ENCODE measurements at places on chromosomes 3 and 15.

- DNase-seq: no peak
These were observed 200.0 kb upstream of the TOPAZ1 start for GRCh38 chr3:44041726-44042125.

- no peak for DNase-seq
These were observed 67.1 kb downstream of the ABHD5 start for GRCh38 chr3:43757666-43758321.

DNA sequence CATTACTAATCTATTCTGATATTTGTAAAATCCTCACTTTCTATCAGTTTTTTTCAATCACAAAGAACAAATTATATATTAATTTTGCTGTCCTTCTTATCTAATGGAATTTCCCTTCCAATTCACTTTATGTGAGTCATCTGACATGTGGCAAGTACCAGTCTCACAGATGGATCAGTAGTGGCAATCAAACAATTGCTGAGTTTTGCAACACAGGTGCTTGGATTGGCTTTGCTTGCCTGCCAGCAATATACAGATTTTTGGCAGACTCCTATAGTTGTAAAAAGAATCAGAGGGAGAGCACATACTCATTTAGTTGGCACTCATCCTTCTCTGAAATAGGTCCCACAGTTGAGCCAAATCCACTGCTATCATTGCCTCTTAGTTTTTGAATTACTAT, 83.7 kb downstream of the BCHE start:
- no peak for DNase-seq

DNA sequence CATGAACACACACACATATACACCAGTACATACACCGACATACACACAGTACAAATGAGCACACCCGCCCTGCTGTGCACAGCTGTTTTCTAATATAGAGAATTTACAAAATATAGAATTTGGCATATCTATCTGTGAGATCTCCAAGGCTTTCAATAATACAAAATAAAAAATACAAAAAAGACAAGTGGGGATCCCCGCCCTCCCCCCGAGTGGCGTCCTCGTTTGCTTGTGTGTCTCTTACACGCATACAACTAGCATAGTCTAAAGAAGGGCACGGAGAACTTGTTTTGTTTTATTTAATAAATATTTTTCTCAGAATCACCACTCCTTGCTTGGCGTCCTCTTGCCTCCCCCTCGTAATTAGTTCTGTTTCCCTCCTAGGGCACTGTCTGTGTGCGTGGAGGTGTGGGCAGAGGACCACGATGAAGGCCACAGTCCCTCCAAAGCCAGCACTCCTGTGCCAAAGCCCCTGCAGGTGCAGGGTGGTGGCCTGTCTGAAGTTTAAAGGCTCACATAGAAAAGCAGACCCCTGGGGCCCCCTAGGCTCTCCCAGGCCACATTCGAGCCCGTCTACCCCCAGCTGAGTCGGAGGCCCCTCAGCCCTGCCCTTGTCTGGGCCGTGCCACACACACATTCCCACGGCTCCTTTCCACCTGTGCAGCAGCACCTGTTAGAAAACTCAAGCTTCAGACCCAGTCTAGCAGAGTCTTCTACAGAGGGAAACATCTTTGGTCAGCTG, 82.1 kb downstream of the SEC22A start:
- DNase-seq: no peak

DNA sequence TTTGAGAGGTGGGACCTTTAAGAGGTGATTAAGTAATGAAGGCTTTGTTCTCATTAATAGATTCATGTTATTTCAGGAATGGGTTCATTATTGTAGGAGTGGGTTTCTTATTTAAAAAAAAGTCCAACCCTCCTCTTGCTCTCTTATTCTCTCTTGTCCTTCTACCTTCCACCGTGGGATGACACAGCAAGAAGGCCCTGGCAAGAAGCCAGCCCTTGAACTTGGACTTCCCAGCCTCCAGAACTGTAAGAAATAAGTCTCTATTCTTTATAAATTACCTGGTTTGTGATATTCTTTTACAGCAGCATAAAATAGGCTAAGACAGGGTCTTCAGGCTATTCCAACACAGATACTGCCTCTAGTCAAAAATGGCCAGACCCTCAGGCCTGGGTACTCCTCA, 62.2 kb downstream of the MYLK start:
- DNase-seq: no peak

DNA sequence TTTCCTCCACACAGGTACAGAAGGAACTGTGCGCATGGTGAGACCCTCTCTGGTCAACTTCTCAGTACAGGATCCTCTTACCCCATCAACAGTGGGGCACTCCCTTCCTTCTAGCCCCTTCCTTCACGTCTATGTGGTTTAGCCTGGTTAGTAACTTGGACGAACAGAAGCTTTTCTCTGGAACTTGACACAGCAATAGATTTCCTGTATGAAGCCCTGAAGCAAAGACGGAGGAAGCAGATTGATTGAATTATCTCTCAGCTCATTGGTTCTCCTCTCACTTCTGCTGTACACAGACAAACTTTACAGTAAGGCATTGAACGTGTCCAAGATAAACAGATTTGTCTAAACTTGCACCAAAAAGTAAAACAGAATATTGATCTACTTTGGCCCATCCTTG, at the start of gene CD200R1:
CD200R1 (minus strand) TSS at position 210 of the 400 bp plus-strand sequence. CDS start 246 bp downstream, outside the sequence.
- no peak for DNase-seq

DNA sequence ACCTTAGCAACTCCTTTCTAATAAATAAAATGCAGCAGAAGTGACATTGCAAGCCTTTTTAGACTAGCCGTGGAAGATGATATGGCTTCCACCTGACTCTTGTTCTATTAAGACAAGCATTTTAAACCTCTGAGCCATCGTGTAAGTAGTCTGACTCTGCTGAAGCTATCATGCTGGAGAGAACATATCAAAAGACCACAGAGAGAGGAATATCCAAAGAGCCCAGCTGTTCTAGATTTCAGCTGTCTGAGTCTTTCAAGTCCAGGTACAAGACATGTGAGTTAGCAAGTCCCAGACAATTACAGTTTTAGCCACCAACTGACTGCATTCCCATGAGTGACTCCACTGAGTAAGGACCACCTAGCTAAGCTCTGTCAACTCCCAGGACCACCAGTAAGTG, 517.0 kb upstream of the NAALADL2 start:
- no peak for DNase-seq

DNA sequence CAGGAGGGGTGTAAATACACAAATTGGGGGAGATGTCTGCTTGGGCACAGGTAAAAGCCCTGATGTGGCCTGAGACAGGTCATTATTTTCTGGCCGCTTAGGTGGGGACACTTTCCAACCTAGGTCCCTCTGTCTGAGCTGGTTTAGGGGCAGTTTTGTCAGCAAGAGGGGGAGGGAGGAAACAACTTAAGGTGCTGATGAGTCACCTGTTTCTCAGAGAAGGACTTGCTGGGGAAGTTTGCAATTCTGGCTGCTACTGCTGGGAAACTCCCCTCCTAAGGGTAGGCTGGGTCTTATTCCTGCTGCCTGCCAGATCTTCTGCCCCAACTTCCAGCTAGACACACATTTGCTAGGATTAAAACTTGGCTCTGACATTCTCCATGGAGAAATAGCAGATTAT, 4.8 kb upstream of the RHOV start:
- DNase-seq: peak; percentile 50

All from activated T-cell treated with anti-CD3 and anti-CD28 coated beads, Interleukin-2, amount 50 U/mL, for 72 hours (primary cell).